Lung microvascular endothelial cell (primary cell): ENCODE measurements at places on chromosomes 13 and 19. TPM values are rescaled to one million over a fixed set of nuclear protein-coding genes. Genes with fewer than 3 reads are reported as not detected.
A peak's percentile ranks its signal among the peaks of the same experiment; 100 is the strongest.

RUBCNL gene
- total RNA-seq = 0.20 TPM in 1 of 2 replicates, not detected in the other

ERICH6B gene
- total RNA-seq = not detected in 2 replicates

RASAL3 gene
- total RNA-seq = 10.9 and 16.9 TPM in 2 replicates

GPX4 gene
- total RNA-seq = 415 and 423 TPM in 2 replicates

IGFL3 gene
- total RNA-seq = not detected in 2 replicates

ATP12A gene
- not detected in 2 replicates for total RNA-seq

PNMA8A gene
- total RNA-seq = under 0.01 TPM in 1 of 2 replicates, not detected in the other

MAB21L1 gene
- not detected in 2 replicates for total RNA-seq

- no peak for DNase-seq
Measured at GRCh38 chr13:107733276-107733675, 482.1 kb downstream of the LIG4 start.

- DNase-seq = no peak
Measured at GRCh38 chr13:108037348-108037747, 178.0 kb downstream of the LIG4 start.

DNA sequence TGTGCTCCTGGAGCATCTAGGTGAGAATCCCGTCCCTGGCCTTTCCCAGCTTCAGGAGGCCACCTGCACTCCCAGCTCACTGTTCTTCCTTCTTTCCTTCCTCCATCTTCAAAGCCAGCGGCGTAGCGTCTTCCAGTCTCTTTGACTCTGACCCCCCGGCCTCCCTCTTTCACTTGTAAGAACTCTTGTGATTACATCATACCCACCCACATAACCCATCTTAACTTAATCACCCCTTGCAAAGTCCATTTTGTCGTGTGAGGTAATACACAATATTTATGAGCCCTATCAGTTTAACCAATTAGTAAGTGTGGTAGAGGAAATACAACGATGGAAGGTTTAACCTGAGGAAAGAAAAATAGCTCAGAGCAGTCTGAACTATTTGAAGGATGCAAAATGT, 4.6 kb upstream of the CDC16 start:
- DNase-seq = no peak

DNA sequence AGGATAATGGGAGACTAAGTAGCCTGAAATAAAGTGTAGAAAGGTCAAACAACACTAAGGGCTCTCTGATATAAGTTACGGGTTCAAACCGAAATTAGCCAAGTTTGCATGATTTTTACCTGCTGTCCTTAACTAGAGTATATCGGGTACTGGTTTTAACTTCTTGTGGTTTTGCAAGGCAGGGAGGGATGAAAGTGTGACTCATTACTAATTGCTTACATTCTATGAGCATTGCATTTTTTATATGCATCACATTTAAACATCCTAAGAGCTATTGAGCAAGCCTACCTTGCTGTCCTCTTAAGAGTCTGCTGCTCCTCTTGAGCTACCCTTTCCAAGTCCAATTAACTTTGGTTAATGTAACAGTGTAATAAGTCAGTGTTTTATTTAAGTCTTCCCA, 415.4 kb downstream of the SLITRK5 start:
- no peak for DNase-seq

DNA sequence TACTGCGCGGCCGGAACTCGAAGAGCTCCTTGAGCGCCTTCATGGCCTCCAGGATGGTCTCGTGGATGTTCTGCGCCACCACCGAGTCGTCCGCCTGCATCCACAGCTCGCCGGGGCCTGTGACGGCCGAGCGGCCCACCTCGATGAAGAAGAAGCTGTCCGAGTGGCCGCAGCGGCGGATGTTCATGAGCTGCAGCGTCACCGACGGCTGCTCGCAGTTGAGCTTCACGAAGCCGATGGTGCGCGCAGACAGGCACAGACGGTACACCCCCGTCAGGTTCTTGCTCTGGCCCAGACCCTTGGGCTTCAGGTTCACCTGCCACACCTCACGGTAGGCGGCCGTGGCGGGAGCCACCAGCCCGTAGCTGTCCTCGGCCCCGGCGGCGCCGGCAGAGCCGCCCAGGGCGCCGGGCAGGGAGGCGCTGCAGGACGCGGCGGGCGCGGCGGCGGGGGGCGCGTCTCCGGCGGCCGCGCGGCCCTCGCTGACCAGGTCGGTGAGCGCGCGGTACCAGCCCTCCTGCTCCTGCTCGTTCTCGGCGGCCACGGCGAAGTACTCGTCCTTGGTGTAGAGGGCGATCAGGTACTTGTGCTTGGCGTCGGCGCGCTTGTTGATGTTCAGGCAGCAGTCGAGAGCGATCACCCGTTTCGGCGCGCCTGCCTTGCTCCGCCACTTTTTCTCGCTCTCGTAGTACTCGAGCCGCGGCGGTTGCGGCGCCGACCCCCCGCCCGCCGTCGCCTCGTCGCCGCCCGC, 1.1 kb downstream of the IRS2 start:
- DNase-seq = peak; percentile 56

- no peak for DNase-seq
Measured at GRCh38 chr13:26557051-26557392, 461 bp upstream of the WASF3 start.

DNA sequence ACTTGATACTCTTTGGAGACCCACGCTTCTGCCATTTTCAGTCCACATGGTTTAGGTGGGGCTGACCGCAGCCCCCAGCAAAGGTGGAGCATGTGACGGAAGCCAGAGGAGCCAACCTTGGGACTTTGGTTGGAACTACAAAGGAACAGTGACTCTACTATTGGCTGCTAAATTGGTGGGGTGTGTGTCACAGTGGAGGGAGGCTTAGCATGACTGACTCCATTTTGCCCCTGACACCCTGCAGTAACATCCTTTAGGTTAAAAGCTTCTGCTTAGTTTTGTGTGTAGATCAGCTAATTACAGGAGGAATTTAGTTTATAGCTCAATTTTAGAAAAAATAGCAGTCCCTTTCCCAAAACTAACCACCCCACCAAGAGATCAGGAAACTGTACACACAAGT, 6.6 kb downstream of the SDHAF1 start:
- DNase-seq = no peak

- DNase-seq = peak; percentile 43
Measured at GRCh38 chr19:343941-344624, 513 bp downstream of the MIER2 start.

GRCh38 chr19:53308339-53308811, 25.2 kb upstream of the ZNF845 start:
- DNase-seq = peak; percentile 27

DNA sequence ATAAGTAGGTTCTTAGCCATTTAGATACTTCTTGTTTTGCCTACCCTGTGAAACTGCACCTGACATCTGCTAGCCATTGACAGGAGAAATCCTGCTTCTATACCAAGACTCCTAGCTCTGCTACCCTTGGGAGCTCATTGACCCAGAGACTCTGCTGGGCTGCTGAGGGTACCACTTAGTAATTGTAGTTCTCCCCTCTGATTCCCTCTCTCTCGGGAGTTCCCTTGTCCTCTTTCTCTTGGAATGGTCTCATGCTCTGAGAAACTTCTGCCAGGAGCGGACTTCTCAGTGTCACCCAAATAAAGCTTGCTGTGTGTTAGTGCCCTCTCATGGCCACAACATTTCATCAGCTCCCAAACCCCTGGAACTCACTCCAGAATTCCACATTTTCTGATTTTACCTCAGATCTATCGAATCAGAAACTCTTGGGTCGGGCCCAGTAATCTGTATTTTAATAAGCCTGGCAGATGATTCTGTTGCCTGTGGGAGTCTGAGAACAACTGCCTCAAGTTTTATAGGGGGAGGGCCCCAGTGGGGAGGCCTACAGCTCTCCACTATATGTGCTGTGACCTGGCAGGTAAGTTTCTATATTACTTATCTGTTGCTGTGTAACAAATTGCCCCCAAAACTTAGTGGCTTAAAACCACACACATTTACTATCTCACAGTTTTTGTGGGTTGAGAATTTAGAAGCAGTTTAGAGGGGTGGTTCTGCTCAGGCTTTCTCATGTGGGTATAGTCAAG, 221.1 kb downstream of the TDRD3 start:
- DNase-seq = peak; percentile 59

DNA sequence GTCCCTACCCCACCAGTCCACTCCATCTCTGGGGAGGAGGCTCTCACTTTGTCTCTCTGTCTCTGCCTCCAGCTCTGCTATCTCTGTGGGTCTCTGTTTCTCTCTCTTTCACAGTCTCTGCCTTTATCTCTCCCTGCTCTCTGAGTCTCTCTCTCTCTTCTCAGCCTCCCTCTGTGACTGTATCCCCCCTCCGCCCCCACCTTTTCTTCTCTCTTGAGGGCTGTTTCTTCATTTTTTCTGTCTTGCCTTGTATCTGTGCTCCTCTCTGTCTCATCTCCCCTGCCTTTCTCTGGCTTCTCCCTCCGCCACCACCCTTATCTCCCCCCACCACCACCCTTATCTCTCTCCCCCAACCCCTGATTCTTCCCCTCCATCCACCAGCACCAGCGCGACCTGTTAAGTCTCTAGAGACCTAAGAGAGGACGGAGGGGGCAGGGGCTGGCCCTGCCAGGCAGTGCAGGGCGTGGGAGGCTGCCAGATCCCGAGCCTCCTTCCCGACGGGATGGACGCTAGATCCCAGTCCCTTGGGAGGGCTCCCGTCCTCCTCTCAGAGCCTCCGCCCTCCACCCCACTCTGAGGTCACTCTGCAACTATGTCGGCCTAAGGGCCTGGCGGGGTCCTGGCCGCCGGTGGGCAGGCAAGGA, 1.0 kb downstream of the AXL start:
- DNase-seq = no peak

GRCh38 chr19:28785971-28786370, 427.0 kb downstream of the UQCRFS1 start:
- DNase-seq = no peak

- DNase-seq = peak; percentile 1
Measured at GRCh38 chr13:34931572-34931971, 10.5 kb upstream of the NBEA start.

DNA sequence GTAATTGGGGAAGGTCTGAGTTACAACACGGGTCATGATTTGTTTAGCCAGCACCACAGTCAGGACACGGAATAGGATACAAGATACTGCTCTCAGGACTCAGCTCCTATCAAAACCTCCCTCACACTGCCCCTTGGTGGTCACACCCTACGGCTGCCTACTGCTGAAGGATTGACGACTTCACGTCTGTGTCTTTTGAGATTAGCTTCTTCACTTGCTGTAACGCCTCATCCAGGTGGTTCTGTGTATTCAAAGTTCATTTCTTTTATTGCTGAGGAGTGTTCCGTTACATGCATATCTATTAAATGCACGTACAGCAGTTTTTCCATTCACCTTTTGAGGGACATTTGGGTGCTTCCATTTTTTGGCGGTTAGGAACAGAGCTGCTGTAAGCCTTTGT, 46.3 kb downstream of the URI1 start:
- no peak for DNase-seq

DNA sequence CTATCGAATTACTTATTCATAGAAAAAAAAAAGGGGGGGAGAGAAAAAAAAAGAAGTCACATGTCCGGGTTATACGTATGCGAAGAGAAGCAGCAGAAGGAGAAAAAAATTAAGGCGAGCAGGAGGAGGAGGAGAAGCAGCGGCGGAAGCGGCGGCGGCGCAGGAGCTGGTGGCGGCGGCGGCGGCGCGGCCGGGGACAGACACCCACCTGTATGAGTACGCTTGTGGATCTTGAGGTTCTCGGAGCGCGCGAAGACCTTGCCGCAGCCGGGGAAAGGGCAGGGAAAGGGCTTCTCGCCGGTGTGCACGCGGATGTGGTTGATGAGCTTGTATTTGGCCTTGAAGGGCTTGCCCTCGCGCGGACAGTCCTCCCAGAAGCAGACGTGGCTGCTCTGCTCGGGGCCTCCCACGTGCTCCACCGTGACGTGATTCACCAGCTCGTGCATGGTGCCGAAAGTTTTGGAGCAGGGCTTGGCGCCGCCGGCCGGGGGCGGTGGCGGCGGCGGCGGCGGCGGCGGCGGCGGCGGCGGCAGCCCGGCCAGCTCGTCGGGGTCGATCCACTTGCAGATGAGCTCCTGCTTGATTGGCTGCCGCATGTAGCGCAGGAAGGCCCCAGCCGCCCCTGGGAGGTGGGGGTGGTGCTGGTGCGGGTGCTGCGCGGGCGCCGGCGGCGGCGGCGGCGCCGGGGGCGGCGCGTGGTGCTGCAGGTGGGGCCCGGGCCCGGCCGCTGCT, 1.5 kb downstream of the ZIC5 start:
- peak; percentile 45 for DNase-seq

- peak; percentile 72 for DNase-seq
Measured at GRCh38 chr19:40348961-40349507, 539 bp downstream of the PLD3 start.

DNA sequence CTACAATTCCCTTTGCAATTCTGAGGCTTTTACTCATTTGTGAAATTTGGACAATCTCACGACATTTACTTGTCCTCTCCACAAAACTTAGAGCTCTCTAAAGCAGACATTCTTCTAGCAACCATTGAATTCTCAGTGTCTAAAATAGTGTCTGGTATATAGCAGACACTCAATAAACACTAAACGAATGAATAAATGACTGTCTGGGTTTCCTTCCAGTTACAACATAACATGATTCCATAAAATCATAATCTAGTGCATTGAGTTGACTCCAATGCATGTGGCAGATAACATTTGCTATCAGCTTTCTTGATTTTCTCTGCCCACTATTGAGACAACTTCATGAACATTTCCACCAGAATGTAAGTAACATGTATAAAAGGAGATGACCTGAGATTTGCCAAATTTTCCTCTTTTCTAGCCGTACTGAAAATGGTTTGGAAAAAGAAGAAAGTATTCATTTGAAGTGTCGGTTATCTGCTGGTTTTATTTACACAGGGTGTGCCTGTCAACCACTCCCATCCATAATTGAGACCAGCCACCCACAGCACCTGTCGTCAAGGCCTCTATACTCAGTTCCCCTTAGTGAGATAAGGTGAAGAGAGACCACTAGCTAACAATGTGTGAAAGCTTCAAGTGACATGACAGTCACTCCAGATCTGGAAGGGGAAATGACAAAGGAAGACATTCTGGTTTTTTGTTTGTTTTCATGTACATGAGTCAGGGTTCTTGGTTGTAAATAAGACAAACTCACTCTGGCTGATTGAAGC, 4.8 kb upstream of the SERP2 start:
- DNase-seq = no peak

DNA sequence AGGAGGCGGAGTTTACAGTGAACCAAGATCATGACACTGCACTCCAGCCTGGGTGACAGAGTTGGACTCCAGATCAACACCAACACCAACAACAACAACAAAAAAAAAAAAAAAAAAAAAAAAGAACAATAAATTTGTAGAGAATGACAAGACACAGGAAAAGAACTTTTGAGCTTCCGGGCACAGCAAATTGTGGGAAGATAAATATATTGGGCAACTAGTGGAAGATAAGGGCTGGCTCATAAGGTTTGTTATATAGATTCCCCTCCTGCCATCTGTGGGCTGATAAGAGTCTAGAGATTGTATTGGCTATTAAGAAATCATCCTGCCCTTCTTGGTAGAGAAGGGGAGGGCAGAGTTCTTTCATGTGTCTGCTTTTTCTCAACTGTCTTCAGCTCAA, 33.1 kb upstream of the CYP2S1 start:
- no peak for DNase-seq

DNA sequence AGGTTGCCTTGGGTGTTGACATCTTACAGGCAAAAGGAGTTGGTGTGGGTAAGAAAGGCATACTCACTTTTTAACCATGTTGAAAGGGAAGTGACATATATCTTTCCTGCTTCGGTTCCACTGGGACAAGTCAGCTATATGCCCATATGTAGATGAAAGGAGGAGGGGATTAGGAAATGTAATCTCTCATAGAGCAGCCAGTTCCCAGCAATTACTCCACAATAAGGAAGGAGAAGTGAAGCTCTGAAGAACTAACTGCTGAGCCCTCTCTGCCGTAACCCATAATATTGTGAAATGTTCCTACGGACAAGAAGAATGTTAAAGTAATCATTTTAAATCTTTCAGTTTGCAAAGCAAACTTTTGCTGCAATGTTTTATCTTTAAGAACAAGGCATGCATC, 82.2 kb downstream of the EDNRB start:
- DNase-seq = no peak
